Naive thymus-derived CD4-positive, alpha-beta T cell (primary cell): ENCODE measurements at places on chromosomes 1 and 21. TPM values are rescaled to one million over a fixed set of nuclear protein-coding genes. Genes with fewer than 3 reads are reported as not detected.

DNA sequence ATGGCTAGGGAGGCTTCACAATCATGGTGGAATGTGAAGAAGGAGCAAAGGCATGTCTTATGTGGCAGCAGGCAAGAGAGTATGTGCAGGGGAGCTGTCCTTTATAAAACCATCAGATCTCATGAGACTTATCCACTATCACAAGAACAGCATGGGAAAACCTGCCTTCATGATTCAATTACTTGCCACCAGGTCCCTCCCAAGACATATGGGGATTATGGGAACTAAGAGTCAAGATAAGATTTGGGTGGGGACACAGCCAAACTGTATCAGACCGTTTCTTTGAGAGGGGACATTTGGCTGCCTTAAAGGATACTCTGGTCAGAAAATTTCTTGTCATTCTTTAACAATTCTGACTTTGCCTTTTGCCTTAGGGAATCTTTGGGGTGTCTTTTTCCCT lies 3.2 kb upstream of the XPR1 start:
- no peak for DNase-seq

- DNase-seq = no peak
Observed at GRCh38 chr1:65048335-65048734, 82.0 kb upstream of the JAK1 start.

DNA sequence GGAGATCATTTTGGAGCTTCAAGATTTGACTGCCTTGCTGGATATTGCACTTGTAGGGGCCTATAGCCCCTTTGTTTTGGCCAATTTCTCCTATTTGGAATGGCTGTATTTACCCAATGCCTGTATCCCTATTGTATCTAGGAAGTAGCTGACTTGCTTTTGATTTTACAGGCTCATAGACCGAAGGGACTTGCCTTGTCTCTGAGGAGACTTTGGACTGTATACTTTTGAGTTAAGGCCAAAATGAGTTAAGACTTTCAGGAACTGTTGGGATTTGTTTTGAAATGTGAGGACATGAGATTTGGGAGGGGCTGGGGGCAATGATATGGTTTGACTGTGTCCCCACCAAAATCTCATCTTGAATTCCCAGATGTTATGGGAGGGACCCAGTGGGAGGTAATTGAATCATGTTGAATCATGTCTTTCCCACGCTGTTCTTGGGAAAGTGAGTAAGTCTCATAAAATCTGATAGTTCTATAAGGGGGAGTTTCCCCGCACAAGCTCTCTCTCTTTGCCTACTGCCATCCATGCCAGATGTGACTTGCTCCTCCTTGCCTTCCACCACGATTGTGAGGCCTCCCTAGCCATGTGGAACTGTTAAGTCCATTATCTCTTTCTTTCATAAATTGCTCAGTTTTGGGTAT lies 276.1 kb downstream of the LMX1A start:
- no peak for DNase-seq

DNA sequence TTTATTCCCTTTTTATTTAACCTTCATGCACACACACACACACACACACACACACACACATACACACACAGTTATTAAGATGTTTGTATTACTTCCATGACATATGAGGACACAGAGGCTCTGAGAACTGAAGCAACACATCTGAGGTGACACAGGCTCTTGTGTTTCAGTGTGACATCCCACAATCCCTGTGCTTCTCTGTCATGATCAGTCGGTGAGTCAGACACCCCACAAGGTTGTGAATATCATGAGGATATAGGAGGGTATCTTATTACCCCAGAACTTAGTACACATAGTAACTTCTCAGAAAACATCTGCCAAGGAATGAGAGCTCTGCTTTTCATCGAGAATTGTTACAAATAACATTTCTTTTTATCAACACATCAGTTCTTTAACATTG lies 459.3 kb downstream of the PLPP3 start:
- DNase-seq = no peak

DNA sequence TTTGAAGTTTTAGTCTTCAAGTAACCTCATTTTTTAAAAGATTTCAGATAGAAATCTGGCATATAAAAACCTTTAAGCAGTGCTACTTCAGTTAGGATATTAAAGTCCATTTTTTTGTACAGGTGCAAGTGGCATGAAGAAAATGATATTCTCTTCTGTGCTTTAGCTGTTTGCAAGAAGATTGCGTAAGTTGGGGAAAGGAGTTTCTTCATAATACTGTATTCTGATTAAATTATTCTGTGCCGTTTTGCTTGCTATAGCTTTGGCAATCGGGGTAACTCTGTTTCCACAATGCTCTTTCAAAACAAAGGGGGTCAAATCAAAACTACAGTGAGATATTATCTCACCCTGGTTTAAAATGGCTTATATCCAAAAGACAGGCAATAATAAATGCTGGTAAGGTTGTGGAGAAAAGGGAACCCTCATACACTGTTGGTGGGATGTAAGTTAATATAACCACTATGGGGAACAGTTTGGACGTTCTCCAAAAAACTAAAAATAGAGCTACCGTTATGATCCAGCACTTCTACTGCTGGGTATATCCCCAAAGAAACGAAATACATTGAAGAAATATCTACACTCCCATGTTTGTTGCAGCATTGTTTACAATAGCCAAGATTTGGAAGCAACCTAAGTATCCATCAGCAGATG lies 27.1 kb downstream of the MAEL start:
- DNase-seq = no peak

- DNase-seq = no peak
Observed at GRCh38 chr1:93349231-93350135, 3.8 kb downstream of the DR1 start.

DNA sequence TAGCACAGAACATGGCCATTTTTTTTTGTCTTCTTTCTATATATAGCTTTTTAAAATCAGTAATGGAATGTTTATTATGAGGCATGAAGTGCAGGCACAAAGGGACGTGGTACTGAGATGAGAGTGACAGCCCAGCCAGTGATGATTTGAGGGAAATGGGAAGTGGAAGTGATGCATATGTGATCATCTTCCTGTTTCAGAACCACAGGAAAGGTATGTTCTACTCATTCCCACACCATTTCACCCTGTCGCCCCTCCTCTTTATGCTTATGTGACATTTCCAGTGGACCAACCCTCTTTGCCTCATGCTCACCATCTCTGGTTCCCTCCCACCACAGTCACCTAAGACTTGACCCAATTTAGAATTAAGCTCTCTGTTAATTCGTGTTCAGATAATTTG lies 24.3 kb downstream of the PTGS2 start:
- DNase-seq = no peak

DNA sequence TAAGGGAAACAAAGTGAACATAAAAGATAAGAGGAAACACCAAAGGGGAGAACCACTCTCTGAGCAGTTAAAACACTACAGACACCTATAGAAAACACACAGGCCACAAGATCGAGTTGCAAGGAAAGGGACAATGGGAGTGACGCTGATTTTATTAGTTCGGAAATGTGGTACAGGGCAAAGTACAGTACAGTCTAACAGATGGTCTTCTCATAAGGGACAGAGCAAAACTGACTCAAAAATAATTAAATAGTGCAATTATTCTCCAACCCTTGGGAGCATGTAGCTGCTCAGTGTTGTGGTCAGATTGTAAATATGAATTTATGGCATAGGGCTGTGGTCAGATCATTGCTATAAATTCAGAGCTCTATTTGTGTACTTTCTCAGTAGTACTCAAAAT lies 352.0 kb downstream of the USH2A start:
- DNase-seq = no peak

DNA sequence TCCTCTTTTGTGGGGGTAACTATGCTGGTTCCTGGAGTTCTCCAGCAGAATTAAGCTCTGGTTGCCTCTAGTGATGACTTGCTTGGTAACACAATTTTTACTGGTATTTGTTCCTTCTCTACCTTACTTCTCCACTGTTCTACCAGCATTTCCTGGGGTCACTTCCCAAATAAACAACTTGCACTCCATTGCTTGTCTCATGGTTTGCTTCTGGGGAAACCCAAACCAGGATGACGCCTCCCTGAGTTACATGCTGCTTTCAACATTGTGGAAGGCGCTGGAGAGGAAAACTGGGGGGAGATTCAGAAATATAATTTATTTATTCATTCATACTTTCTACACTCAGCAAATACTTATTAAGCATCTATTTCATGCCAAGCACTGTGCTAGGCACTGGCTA lies 55.3 kb upstream of the AK4 start:
- DNase-seq = no peak

DNA sequence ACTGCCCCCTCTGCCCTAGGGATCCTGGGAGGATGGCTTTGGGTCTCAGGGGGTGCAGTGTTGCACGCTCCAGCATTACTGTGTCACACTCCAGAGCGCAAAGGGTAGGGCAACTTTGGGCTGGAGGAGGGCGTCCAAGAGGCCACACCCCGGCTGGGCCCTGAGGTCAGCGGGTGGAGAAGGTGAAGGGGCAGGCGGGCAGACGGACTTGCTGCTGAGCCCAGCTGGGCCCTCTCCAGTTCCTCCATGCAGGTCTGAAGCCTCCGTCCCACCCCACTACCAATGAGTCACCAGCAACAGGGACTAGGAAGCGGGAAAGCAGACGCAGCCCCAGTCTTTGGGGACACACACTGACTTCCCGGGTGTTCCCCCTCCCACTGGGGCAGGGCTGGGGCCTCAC lies 116.0 kb downstream of the CASZ1 start:
- no peak for DNase-seq

- no peak for DNase-seq
Observed at GRCh38 chr1:234900595-234900994, 228.0 kb downstream of the TOMM20 start.

DNA sequence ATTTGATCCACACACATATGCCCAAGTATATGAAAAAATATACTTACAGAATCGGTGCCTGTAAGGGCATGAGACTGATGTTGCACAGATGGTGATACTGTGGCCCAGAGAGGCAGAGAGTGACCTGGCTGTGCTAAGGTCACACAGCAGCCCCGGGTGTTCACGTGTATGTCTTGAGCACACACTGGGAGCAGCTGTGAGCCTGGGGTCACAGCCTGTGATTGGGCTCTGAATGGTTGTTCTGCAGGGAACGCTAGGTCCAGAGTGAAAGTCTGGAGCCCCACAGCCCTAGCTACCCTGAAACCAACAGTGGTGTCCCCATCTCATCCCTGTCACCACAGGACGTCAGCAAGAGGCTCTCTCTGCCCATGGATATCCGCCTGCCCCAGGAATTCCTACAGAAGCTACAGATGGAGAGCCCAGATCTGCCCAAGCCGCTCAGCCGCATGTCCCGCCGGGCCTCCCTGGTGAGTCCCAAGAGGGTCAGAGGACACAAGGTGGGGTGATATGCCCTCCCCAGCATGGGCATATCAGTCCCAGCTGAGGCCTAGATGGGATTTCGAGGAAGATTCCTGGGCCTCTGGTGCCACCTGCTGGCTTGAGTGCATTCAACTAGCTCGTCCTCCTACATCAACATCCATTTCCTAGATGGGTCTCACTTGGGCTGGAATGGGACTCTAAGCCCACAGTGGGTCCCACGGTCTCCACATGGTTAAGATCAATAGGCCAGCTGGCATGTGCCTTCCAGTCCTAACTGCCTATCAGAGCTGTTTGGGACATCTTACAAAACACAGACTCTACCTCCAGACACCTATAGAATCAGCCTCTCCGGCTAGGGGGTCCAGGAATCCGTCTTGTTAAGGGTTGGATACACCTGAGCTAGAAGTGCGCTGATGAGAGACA lies 19.7 kb downstream of the CDK18 start:
- peak; percentile 53 for DNase-seq

DNA sequence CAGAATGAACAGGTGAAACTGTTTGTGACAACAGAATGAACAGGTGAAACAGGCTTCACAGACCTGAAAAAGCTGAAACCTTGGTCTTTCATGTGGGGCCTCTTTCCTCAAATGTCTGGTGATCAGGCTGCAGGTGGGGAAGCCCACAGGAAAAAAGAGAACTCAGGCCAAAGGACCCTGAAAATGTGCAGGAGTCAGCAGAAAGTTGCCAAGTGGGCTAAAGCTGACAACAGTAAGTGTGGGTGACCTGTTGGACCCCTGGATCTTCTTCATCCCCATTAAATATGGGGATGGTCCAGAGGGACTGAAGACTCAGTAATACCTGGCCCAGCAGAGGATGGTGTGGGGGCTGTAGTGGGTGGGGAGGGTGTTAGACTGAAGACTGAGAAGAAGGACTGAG lies 9.1 kb upstream of the CHIT1 start:
- DNase-seq = no peak

GRCh38 chr1:1625824-1626206 lies 6.2 kb upstream of the MMP23B start:
- no peak for DNase-seq

DNA sequence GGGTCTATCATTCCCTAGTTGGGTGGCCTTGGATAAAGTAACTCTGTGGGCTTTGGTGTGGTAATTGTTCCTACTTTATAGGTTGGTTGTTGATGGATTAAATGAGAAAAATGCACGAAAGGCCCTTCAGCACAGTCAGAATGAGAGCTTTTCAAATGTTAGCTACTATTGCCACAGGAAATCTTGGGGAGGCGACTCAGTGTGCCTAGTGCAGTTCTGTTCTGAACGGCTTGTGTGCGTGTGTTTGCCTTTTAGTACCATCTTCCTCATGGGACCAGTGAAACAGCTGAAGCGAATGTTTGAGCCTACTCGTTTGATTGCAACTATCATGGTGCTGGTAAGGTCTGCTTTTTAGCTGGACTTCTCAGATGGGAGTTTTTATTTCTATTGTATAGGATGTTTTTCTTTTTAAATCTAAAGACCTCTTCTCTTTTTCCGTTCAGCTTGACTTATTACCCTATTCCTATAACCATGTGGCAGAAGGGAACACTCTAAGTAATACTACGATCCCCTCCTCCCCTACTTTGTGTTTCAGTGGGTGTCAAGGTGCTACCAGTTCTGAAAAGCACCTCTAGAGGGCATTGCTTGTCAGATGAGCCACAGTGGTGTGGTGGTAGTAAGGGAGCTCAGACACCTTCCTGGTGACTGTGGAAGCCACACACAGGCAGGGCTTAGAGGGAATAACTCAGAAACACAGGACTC lies 9.2 kb downstream of the SFT2D2 start:
- DNase-seq = peak; percentile 19

- no peak for DNase-seq
Observed at GRCh38 chr1:200415789-200416593, 6.2 kb upstream of the ZNF281 start.

- DNase-seq = no peak
Observed at GRCh38 chr1:164780863-164781262, 221.9 kb downstream of the PBX1 start.

- DNase-seq = no peak
Observed at GRCh38 chr1:83901547-83902155, 97.3 kb downstream of the TTLL7 start.

- DNase-seq = no peak
Observed at GRCh38 chr1:65387821-65388220, 32.6 kb upstream of the LEPR start.

Gene FABP3
- not detected for total RNA-seq

Gene CRTC2
- total RNA-seq = 157 TPM

Gene VASH2
- total RNA-seq = 1.1 TPM

Gene KRTAP12-2
- total RNA-seq = not detected

Gene BPNT1
- total RNA-seq = 15.0 TPM

Gene ALX3
- total RNA-seq = not detected

Gene B3GALT2
- total RNA-seq = 2.8 and 3.2 TPM in 2 replicates

Gene TMEM200B
- total RNA-seq = not detected in 2 replicates

Gene MEX3A
- total RNA-seq = not detected

Gene NEGR1
- total RNA-seq = 1.2 TPM

Gene RCAN1
- 4.6 TPM for total RNA-seq

Gene CXADR
- 1.8 TPM for total RNA-seq

Gene LRRIQ3
- total RNA-seq = 0.46 and 0.66 TPM in 2 replicates

Gene MFAP2
- total RNA-seq = not detected

Gene FH
- total RNA-seq = 18.5 TPM

Gene IL19
- not detected in 2 replicates for total RNA-seq
